Kidney (tissue), 22 donors: ENCODE measurements at places on chromosomes 12 and 14. TPM values are rescaled to one million over a fixed set of nuclear protein-coding genes. Genes with fewer than 3 reads are reported as not detected.

The SYCP3 gene
- polyA plus RNA-seq = 0.54 TPM

The SERPINA5 gene
- polyA plus RNA-seq = 522 TPM

The FOXN4 gene
- polyA plus RNA-seq = 0.82 TPM

The PLEKHH1 gene
- 9.1 TPM for polyA plus RNA-seq

The CISTR gene
- not detected for polyA plus RNA-seq

The SOAT2 gene
- 0.26 TPM for polyA plus RNA-seq

The KRT3 gene
- not detected for polyA plus RNA-seq

The RFLNA gene
- polyA plus RNA-seq = 0.82 TPM
